ENCODE measurements at places on chromosomes 5 and 9.

GRCh38 chr9:93240891-93241334, 57.0 kb downstream of the WNK2 start:
- no peak for DNase-seq

- DNase-seq: peak; percentile 34
Measured at GRCh38 chr5:156121234-156121633, 205.7 kb upstream of the SGCD start.

DNA sequence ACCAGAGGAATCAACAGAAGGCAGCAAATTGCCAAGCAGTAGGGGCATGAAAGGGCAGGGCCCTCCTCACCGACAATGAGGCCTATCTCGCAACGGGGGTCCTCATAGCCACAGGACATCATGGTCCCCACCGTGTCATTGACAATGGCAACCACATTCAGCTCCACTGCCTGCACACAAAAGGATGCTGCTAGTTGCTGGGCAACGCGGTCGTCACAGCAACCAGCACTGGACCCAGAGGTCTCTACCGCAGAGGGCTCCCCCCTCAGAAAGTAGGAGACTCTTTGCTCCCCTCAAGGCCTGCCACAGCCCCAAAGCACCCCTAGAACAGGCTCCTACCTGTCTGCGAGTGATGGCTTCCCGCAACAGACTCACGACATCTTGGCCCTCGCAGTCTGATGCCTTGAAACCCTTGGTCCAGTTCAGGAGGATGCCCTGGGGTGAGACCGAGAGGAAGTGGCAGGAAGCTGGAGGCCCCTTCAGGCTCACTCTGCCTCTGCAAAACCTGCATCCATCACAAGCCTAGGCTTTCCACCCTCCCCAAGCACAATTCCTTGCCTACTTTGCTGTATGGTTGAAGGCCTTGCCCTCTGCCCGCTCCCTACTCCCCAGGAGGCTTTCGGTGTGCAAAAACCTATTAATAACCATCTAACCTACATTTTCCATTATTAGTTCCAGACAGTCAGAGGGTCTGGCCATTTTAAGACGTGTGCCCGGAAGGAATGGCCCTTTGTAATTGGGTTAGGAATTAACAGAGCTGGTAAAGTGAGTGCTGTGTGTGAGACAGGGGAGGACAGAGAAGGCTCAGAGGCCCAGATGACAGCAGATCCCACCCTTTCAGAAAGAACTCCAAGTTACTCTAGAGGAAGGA, 15.2 kb downstream of the HK3 start:
- DNase-seq: no peak

GRCh38 chr9:13758936-13759335, 479.4 kb upstream of the MPDZ start:
- no peak for DNase-seq

- DNase-seq: no peak
Measured at GRCh38 chr9:137705906-137706305, 87.1 kb downstream of the EHMT1 start.

GRCh38 chr5:167726642-167727041, 564.8 kb upstream of the WWC1 start:
- DNase-seq: peak; percentile 20

DNA sequence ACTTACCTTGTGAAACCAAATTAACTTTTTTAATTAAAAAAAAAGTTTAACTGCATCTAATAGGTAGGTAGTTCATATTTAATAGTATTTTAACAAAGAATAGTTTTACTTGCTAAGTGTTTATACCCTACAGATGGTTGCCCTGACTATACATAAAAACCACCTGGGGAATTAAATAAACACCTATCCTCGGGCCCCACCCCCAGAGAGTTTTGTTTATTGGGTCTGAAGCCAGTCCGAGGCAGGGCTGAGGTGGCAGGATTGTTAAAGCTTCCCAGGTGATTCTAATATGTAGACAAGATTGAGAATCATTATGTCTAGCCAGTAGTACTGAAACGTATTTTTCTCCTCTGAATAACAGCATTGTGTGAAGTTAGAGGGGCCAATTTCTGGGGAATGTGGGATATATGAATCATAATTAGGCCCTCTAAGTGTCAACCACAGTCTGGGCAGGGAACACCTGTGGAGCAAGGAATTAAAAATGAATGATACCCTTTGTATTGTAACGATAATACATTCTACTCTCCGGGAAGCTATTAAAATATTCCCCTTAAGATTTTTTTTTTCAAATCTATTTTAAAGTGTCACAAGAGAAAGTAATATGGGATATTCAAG, 5.6 kb upstream of the PAM start:
- no peak for DNase-seq

DNA sequence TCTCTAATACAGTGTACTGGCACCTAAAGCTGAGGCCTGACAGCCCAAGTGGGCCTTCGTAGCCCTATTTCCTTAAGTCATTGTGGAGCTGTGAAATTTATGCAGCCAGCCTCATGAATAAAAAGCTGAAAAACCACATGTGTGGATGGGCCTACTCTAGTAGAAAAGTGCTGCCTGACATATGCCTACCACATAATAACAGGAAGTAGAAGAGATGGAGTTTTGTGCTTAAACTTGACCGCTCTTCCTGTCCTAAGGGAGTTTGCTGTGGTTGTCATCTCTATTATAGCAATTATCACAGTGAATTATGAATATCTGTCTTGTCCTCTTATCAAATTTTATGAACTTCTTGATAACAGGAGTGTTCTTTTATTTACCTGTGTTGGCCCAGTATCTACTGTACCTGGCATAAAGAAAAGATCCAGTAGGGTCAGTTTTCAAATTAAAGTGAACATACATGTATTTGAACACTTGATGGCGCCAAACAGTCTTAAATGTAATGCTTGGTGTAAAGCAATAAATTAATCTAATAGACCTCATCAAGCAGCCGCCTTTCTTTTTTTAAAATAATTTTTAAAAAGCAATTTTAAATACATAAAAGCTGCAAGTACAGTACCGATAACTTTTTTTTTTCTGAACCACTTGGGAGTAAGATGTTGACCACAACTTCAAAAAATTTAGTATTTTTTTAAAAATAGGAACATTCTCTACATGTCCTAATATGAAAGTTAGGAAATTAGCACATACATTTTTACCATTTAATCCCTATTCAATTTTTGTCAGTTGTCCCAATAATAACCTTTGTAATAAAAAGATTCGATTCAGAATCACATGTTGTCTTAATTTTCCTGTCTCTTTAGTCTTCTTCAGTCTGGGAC, 51.0 kb downstream of the FKTN start:
- DNase-seq: peak; percentile 47

DNA sequence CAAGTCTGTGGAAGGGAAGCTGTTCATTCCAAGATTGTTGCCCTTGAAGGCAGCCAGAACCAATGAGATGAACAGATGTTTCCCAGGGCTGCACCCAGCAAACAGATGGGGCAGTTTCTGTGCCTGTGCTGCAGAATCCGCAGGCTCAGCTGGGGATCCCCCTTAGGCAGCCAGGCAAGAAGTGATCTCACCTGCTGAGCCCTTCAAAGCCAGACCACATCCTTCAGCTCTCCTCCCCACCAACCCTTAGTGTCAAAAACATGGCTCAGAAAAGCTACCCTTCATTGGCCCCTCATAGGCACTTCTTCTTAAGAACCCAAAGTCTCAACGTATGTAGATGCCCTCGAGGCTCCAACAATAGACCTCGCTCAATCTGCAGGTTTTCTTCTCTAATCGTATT, 626.7 kb downstream of the CCDC171 start:
- DNase-seq: no peak

- peak; percentile 27 for DNase-seq
Measured at GRCh38 chr5:31237174-31237573, 43.7 kb downstream of the CDH6 start.

DNA sequence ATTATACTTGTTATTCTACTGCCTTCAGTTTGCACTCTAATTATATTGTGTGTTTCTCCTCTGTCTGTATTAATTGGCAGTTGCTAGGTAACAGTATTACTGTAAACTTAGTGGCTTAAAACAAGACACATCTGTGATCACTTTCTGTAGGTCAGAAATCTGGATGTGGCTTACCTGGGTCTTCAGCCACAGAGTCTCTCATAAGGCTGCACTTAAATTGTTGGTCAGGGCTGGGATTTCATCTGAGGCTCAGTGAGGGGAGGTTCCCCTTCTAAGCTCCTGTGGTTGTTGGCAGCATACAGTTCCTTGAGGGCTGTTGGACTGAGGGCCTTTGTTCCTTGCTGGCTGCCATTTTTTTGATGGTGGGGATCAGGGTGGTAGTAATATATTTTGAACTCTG, 68.8 kb downstream of the SLC44A1 start:
- DNase-seq: no peak

- peak; percentile 78 for DNase-seq
Measured at GRCh38 chr9:128191406-128192046, at the start of gene CIZ1. TSS of gene CIZ1 (minus strand) at chr9:128191572. CDS start at chr9:128190857, 715 bp downstream.

GRCh38 chr5:11007269-11007870, 246.3 kb upstream of the DAP start:
- no peak for DNase-seq

- peak; percentile 62 for DNase-seq
Measured at GRCh38 chr5:151671950-151672349, 14.8 kb downstream of the SPARC start.

GRCh38 chr9:121958530-121958929, 134.6 kb downstream of the TTLL11 start:
- no peak for DNase-seq

DNA sequence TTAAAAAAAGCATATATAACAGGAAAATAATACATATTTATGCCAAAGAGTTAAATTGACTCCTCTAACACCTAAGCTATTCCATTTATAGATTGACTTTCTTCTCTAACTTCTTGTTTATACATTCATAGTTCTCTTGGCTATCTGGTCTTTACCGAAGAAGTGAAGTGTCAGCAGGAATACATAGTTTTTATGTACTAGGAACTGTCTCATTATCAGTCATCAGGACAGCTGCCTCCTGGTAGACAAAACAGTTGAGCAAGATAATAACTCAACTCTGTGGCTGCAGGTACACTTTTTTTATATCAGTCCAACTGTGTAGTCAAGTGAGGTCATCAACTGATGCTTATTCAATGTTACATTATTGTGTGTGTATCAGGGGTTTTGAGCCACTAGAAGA, 1436.0 kb upstream of the NUDT12 start:
- no peak for DNase-seq

DNA sequence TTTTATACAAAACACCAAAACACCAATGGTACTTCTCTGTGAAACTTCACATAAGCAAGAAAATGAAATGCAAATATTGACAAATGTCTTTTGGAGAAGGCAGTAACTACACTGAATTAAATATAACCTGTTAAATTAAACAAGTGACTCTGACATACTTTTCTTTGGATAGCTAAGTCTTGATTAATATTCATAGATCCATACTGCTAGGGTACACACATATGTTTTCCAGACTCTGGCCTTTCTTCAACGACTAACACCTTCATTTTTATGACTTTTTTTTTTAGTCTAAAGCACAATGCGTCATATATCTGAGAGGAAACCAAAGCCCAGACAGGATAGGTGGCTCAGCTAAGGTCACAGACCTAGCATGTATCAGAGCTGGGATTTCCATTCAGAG, 263.7 kb downstream of the TENT4A start:
- DNase-seq: no peak

- DNase-seq: peak; percentile 16
Measured at GRCh38 chr9:87667164-87667738, 58.7 kb upstream of the CTSL start.

GRCh38 chr9:91036826-91037510, 235.3 kb downstream of the SYK start:
- DNase-seq: peak; percentile 88

DNA sequence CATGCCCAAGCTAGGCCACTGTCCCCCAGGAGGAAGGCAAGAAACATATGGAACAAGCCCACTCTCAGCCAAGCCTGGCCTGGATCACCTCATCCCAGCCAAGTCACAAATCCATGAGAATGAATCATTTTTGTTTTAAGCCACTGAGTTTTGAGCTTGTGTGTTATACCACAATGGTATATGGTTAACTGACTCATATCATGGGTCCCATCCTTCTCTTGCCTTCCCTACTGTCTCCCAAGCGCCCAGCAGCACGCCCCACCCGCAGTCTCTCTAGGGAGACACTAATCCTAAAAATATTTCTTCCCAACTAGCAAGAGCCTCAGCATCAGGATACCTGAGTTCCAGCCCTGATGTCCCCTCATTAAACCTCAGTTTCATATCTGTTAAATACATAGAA, 248.1 kb downstream of the CDK5RAP2 start:
- DNase-seq: peak; percentile 25

- DNase-seq: no peak
Measured at GRCh38 chr5:155850370-155850769, 476.6 kb upstream of the SGCD start.

DNA sequence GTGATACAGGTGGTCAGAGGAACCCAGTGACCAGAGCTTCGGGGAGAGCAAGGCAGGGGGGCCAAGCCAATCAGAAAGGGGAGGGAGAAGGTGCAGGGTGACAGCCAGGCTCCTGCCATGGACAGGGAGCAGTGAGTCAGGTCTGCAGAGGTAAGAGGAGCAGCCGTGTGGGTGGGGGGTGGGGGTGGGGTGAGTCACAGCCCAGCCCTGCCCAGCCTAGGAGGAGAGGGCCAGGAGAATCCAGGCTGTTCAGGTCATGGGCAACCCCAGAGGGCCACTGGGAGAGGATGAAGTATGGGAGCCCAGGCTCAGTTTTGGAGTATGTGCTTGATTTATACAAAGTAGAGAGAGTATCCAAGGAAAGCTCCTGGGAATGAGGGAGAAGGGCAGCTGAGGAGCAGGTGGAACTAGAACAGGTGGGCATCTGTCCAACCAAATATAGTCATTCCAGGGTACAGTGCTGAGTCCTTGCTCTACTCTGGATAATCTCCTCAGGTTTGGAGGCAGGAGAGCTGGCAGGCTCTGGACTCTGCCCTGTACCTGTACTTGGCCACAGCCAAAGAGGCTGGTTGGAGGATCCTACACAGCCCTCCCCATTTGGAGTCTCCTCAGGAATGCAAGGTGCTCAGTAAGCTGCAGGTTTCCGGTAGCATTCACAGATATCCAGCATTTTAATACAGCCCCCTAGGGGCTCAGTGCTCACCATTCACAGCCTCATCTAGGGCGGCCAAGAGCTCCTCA, 1.6 kb downstream of the HBEGF start:
- DNase-seq: peak; percentile 42

DNA sequence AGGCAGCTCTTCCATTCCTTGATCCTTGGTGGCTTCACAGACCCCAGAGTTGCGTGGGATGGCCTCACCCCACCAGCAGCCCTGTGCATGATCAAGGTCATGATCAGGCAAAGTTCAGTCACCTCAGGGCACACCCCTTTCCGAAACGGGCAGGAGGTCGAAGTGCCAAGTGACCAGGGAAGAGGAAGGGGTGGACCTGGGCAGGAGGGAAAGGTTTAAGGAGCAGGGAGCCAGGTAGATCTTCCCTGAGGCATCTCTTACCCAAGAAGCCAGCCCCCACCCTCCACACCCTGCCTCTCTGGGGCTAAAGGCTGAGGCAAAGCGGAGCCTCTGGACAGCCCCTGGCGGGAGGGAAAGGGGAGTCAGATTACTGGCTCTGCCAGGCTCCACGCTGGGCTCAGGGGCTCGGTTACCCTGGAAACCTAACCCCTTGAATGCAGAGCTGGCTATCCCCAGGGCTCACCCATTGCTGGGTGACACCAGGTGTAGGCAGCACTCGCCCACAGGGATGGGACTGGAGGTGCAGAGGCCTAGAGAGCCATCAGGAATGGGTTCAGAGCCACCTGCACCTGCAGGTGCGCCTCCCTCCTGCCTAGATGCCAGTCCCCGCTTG, 3.6 kb downstream of the MGAT4B start:
- DNase-seq: no peak

Data from fibroblast of skin of back (primary cell).